ENCODE measurements at places on chromosomes 5 and 9.
A peak's percentile ranks its signal among the peaks of the same experiment; 100 is the strongest.

DNA sequence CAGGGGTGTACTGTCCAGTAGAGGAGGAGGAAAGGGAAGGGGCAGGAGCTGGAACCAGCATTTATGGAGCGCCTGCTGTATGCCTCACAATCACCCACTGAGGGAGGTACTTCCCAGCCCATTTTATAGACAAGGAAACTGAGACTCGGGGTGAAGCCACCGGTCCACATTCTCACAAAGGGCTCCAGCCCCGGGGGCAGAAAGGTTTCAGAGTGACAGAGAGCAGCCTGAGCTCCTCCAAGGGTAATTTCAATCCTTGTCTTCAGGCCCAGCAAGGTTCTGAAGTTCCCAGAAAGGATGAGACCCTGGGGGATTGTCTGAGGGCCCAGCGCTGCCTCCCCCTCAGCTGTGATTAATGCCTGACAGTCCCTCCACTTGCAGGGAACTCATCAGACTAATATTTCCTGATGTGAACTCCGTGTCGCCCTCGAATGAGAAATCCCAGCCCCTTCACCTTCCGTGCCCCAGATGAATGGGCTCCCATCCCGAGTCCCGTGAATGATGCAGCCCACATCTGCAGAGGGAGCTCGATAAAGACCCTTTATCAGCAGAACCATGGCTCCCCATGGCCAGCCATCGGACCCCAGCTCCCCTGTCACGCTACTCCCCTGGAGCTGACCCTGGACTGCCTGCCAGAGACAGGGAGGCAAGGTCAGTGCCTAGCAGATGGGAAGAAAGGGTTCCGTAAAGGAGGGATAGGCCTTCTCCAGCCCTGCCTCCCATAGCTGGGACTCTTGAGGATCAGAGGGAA, 32.1 kb upstream of the MVB12B start:
- no peak for DNase-seq

GRCh38 chr9:133564451-133565116, 30.1 kb downstream of the ADAMTSL2 start:
- DNase-seq = no peak

GRCh38 chr5:111857623-111858022, 100.6 kb upstream of the NREP start:
- no peak for DNase-seq

DNA sequence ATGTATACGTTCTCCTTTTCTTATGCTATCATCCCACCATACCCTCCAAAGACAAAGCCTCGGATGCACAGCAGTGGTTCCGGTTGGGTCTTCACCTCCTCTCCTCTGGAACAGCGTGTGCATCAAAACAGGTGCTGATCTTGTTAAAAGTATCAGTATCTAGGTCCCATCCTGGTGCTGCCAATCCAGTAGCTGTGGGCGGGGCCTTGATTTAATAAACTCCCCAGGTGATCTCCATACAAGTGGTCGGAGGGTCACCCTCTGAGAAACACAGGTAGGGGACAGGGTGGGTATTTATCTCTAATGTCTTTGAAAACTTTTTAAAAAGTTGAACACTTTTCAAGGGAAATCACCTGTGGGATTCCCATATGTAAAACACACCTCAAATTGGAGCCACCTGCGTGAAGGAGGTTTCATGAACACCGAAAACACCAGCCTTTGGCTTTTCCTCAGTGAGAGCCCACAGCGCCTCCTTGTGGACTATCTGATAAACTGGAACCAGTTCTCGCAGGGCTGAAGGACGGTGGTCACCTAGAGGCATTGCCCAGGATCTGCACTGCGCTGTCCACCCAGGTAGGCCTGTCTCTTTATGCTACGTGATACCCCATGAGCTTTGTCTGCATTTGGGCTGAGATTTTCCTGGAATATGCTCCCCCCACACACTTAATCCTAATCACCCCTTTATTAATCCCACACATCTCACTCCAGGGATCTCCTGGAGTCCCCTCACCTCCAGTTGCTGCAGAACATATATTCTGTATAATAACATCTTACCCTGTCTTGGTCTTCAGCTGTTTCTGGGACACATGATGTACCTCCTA, 80.5 kb upstream of the EPB41L4B start:
- peak; percentile 50 for DNase-seq

GRCh38 chr9:78122631-78123030, 91.0 kb upstream of the GNAQ start:
- DNase-seq = no peak

DNA sequence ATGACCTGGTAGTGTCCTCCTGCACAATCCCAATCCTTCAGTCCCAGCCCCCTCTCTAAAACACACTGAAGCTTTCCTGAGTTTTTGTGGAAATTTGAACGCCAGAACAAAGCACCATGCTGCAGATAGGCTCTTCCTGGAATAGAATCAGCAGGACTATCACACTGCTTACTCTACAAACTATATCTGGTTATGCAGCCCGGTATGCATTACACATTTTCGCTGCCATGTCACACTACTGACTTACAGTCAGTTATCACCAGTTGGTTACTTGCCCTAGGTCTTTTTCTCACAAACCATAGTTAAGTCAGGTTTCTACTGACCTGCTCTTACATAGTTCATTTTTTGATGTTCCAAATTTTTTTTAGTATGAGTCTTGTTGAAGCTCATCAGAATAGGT, 24.9 kb downstream of the PLCXD3 start:
- no peak for DNase-seq

DNA sequence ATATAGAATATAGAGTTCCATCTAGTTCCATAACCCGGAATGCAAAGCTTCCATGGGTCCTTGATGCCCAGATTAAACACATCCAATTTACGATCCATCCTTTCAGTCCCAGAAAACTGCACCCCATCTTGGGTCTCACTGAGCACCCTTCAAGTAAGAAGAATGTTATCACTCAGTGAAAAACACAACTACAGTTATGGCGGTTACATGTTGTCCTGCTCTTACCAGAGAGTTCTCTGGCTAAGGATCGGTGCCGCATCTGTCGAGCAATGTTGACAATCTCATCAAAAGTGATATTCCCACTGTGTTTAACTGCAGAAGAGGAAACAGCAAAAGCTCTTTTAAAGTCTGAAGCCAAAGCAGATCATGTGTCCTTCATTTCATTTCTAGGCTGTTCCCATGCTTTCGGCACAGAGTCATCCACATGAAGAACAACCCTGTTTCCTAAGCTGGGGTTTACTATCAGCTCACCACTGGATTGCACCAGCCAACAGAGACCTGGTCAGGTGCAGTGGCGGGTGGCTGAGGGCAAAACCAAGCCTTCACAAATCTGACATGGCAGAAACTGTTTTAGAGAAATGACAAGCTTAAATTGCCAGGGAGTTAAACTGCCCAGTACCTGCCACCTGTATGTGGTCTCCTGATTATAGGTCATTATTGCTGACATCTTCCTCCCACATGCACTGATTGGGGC, 2.9 kb downstream of the RPL12 start:
- no peak for DNase-seq

DNA sequence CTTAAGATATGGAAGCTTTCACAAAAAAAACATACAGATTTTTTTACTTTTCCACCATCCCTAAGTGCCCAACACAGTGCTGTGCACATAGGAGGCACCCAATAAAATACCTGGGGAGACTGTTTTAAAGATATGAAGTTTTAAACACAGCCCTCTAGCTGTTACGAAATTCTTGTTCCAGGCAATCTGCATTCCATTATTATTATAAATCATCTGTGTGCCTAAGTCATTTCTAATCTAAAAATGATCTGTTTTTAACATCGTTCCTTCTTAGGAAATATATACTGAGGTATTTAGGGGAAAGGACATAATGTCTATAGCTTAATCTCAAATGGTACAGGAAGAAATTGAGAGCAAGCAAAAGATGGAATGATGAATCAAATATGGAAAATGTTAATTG, 32.7 kb upstream of the ISCA1 start:
- no peak for DNase-seq

DNA sequence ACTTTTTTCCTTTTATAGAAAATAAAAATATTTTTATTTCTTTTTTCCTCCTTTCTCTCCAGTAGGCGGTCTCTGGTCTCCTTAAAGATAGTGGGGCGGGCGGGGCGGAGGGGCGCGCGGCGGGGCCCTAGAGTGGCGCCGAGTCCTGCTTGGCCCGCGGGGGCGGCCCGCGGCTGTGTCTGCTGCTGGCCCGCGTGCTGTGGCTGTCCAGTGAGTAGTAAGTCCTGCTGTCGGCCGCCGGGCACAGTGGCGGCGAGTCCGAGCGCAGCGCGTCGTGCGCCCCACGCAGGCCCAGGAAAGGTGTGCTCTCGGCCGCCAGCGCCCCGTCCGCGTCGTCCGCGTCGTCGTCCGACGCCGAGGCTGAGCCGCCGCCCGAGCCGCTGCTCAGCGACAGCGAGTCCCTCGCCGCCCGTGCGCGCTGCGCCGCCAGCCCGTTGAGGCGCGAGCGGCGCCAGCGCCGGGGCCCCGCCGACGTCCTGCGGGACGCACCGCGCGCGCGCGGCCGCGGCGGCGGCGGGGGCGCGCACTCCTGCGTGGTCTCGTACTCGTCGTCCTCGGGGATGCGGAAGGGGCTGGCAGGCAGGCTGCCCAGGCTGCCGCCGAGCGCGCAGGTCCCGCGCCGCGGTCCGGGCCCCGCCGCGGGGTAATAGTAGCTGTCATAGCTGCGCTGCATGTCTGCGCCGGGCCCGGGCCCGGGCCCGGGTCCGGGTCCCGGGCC, 52.3 kb downstream of the PSD2 start:
- DNase-seq = peak; percentile 16

- DNase-seq = peak; percentile 20
Measured at GRCh38 chr5:218457-219291, 554 bp downstream of the SDHA start.

DNA sequence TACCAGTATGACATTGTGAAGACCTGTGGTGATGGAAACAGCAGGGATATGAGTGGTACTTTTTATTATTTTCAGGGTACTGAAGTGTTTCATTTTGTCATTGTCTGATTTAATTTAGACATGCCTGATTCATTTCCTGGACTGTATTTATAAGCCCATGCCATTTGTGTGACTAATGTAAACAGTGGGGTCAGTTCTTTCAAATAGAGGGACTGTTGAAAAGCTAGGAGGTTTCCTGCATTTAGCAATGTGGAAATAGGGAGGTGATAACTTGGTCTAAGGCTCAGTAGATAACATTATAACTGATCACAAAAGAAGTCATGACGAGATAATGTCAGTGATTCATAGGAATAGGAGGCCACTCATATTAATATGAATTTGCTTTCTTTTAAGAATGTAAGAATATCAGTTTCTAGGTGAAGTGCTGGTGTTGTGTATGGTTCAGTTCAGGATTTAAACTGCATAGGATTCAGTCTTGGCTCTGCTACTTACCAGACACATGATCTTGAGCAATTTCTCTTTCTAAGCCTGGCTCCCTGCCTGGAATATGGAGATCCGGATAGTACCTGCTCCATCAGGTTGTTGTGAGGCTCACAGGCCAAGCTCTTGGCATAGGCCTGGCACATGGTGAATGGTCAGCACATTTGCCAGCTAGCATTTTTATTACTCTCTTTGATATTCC, 7.5 kb downstream of the RASGRF2 start:
- no peak for DNase-seq

GRCh38 chr5:128121651-128122050, 38.1 kb downstream of the SLC12A2 start:
- DNase-seq = no peak

DNA sequence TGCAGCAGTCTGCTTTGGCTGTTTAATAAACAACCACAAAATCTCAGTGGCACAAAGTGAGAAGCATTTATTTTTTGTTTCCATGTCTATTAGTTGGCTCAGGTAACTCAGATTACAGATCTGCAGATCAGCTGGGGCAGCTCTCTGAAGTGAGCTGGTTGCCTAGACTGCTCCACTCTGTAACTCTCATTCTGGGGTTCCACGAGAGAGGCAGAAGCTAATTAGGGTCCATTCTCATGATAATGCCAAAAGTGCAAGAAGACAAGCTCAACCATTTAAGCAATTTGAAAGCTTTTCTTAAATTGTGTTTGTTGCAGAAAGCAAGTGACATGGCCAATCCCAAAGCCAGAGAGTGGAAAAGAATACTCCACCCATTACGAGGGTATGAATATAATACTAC, 13.2 kb downstream of the MEIKIN start:
- DNase-seq = no peak

DNA sequence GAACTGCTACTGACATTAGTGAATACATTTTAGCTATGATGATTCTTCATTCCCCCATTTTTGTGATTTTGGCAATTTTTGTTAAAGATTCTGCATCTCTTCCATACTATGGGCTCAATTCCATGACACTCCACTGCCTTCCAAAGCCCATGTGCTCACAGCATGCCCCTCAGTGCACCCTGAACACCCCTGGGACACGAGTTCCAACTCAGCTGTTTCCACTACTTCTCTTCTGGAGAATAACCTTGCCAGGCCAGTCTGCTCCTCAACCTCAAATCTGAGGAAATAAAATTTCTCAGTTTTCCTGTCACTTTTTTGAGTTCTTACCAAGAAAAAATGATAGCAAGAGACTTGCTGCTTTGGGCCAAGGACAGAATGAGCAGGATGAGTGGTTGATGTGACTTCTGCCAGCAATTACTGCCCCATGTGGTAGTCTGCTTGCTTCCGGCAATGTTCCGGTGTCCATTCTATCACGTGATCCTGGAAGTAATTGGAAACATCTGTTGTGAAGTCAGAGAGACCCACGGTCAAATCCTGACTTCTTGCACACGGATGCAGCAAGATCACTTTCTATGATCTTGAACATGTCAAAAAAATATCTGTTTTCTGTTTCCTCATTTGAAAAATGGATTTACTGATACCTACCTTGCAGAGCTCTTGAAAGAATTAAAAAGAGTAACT, 58.3 kb downstream of the EGFLAM start:
- DNase-seq = no peak

DNA sequence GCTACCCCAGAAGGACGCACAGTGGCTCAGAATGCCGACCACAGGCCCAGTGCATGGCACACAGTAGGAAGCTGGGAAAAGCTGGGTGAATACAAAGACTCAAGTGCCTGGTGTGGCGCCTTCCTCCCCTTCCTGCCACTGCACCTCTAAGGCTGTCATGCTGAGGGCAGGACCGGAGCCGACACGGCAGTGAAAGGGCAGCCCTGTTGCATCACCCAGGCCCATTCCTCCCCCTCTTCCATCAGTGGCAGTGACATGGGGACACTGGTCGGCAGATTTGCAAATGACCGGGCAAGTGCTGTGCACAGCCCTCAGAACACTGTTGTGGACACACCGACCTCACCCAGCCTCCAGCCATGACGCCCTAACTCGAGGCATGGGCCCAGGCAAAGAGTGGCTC, 84.0 kb downstream of the STK10 start:
- DNase-seq = no peak

DNA sequence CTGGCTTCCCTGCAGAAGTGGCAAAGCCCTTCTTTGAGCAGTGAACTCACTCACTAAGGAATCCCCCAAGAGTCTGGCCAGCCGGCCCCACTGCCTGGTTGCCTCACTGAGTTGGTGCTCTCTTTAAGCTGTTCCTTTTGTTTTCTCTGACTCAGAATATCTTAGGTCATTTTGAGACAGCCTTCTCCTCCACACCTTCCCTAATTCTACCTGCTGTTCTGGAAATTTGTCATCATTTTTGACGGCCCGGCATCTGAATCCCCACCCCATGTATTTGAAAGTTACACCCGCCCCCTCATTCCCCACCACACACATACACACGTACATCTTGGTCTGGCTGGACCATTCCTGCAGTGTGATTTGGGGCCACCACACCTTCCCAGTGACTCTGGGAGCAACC, 41.8 kb downstream of the FGF1 start:
- no peak for DNase-seq

GRCh38 chr5:12292610-12293204, 388.5 kb upstream of the CTNND2 start:
- peak; percentile 7 for DNase-seq

GRCh38 chr9:137303893-137304382, 1.9 kb upstream of the NRARP start:
- no peak for DNase-seq

Data from hematopoietic multipotent progenitor cell treated with erythropoietin and hydrocortisone succinate and interleukin-3 and kit ligand, for 8 days (in vitro differentiated cells).